ENCODE measurements at places on chromosomes 4 and X.

- DNase-seq = no peak
Observed at GRCh38 chr4:24470666-24471485, 113.5 kb downstream of the DHX15 start.

GRCh38 chrX:51494409-51494808 lies 2.0 kb downstream of the NUDT11 start:
- no peak for DNase-seq

GRCh38 chrX:69493193-69493592 lies 10.9 kb upstream of the NALF2 start:
- peak; percentile 23 for DNase-seq

GRCh38 chr4:12928751-12929150 lies 555.4 kb downstream of the RAB28 start:
- DNase-seq = no peak

DNA sequence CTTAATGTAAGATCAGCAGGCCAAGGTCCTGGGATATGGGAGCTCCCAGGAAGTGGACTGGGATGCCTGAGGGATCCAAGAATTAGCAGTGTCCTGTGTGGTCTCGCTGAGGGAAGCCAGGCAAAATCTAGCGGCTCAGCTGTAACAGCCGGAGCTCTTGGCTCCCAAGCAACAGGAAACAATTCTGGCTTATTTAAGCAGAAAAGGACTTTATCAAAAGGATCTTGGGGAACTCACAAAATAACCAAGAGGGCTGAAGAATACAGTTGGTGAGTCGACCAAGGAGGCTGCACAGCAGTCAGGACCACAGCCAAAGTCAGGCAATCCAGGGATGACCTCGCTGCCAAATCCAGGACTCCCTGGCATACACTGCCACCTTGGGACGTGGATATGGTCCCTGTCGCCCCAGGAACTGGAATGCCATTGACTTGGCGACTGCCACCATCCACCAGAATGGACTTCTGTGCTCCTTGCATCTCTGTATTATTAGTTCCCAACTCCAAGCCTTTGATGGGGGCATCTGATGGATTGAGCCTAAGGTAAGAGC lies 165.3 kb upstream of the BCOR start:
- no peak for DNase-seq

GRCh38 chr4:2141762-2142451 lies 82.8 kb downstream of the NAT8L start:
- no peak for DNase-seq

DNA sequence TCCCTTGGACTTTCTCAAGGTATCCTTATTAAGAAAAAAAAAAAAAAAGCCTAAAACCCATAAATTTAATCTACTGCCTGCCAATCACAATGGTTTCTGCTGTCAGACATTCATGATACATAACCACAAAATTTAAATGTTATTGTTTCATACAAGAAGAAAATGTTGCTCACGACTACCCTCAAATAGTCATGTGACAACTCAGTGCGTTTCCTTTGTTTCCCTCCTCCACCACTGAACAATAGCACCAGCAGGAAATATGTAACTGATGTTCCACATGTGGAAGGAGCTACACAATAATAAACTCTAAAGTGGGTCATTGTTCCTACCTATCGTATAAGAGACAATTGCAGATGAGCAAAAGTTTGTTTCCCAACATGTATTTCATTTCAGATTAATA lies 244.1 kb upstream of the EDNRA start:
- DNase-seq = no peak

GRCh38 chrX:46653482-46653881 lies 79.9 kb downstream of the CHST7 start:
- DNase-seq = peak; percentile 47

DNA sequence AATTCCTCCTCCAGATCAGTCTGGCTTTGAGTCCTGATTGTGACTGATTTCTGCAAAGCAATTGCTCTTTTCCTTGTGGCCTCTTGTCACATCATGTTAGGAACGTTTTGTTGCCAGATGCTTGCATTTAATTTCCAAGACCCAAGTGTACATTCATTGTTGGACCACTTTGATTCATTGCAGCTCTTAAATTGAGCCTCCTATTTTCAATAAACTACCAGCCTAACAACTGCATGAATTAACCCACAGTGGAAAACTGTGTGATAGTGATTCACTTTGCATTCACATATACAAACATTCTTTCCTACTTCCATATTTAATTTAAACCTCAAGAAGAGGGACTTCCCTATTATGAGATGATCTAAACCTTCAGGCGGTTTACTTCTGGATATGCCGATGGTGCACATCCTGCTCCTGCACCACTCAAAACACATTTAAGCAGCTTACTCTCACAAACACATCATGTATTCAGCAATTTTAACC lies 118.4 kb downstream of the AFF1 start:
- DNase-seq = no peak

DNA sequence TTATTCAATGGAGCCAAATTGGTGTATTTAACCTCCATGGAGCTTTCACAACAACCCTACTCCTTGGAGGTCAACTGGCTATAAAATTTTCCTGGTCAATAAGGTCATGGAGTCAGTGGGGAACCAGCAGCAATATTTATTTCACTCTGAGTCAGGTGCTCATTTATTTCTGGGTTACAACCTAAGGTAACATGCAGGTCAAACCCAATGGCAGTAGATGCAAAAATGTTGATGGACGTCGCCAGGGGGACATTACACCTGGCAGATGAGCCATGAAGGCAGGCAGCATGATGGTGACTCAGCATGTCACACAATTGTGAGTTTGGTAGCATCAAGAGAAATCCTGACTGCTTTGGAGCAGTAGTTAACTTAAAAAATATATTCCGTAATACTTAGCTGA lies 514.1 kb downstream of the IL15 start:
- DNase-seq = no peak

DNA sequence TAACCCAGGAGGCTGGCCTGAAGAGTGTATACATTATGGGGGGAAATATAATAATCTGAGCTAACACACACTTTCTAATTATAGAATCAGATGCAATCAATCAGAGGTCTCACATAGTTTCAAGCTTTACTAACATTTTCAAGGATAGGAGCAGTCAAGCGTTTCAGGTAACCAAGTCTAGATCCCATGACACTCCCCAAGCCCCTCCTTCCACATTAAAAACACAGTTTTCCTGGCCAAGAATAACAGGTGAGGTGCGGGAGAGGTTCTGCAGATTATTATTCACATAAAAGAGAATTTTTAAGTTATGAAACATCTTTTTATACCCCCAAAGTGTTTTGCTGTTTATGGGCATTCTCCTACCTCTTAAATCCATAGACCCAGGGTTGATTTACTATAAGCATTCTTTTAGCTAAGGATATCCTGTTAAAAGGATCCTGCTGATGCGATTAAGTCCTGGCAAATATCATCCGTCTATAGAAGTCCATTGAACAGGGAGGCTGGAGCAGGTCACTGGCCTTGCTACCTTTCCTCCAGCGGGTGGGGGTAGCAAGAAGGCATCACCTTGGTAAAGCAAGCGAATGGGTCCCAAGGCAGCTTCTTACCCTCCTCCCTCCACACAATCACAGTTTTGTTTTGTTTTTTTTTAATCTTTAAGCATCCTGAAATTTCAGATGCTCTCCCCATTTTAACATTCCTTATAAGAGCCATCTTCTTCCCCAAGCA lies 104.7 kb upstream of the GPM6A start:
- DNase-seq = no peak

DNA sequence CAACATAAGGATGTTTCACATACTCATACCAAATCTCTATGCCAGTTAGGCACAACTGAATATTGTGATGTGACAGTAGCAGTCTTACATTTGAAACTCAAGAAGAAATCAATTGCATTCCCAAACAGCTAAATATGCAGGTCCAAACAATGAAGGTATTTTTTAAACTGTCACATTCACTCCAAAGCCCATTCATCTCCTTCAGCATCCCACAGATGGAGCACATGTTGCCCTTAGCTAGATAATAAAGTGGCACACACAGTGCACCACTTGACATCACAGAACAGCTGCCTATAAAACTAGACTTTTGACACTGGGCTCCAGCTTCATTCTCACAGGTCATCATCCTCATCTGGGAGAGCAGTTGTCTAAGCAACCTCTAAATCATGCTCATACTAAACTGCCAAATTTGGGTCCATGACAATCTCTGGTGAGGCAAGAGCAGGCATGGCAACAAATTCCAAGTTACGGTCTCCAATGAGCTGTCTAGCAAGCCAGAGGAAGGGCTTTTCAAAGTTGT lies 26.2 kb upstream of the ARHGEF6 start:
- no peak for DNase-seq

- DNase-seq = no peak
Observed at GRCh38 chrX:8688776-8689175, 43.2 kb downstream of the ANOS1 start.

- peak; percentile 90 for DNase-seq
Observed at GRCh38 chr4:12409507-12410190, 981.0 kb upstream of the HS3ST1 start.

DNA sequence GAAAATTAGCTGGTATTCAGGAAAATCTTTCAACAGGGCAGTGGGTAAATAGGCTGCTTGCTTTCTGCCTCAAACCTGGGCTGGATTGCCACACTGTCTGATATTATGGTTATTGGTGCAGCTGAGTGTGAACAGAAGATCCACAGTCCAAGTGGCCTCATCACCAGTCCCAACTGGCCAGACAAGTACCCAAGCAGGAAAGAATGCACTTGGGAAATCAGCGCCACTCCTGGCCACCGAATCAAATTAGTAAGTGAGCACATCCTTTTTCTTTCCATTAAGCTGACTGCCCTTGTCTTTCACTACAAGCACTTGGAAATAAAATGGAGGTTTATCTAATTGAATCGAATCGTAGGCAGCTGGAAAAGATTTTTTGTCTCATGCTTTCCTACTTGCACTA lies 204.7 kb downstream of the TLL1 start:
- no peak for DNase-seq

DNA sequence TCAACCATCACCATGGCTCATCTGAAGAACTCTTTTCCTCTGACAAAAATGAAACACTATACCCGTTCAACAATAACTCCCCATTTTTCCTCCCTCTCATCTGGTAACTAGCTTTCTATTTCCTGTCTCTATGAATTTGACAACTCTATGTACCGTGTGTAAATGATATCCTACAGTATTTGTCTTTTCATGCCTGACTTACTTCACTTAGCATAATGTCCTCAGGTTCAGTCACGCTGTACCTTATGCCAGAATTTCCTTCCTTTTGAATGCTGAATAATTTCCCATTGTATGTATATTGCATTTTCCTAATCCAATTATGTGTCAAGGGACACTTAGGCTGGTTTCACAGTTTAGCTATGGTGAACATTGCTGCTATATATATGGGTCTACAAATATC lies 18.2 kb downstream of the MAGEA9 start:
- DNase-seq = peak; percentile 7

DNA sequence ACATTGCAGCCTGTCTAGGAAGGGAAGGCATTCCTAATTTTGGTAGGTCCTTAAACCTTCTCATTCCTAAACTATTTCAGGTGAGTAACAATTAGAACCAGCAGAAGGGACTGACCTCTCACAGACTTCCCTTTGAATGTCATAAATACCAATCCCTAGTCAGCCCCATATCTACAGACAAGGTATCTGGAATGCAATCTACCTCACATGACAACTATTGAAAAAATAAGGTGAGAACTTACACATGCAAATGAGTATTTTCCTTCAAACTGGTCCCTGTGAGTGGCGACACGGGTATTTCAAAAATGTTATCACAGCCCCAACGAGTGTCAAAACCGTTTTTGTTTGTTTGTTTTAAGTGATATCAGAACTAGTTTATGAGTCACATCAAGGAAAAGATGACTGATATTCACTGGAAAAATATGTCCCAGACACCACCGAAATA lies 102.4 kb upstream of the VCX2 start:
- peak; percentile 84 for DNase-seq

DNA sequence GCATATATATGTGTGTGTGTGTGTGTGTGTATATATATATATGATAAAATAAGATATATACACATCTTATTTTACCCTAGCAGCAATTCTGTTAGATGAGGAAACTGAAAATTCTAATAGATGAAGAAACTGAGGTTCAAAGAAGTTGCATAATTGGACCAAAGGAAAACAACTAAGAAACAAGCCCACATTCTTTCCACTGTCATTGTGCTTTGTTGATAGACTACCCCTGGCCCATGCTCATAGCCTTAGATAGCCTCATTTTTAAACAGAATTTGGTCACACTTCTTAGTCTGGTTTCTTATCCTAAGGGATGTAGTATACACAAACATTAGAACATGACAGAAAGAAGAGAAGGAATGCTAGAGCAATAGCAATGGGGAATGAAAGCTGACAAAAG lies 138.8 kb downstream of the NDST3 start:
- DNase-seq = no peak

GRCh38 chr4:6200011-6200921 lies at the start of gene JAKMIP1:
Gene JAKMIP1, minus strand, starts transcription at chr4:6200549. Its CDS starts 87,699 bp downstream, at chr4:6112850.
- DNase-seq = no peak

- no peak for DNase-seq
Observed at GRCh38 chr4:154614306-154614705, 1.9 kb upstream of the FGG start.

DNA sequence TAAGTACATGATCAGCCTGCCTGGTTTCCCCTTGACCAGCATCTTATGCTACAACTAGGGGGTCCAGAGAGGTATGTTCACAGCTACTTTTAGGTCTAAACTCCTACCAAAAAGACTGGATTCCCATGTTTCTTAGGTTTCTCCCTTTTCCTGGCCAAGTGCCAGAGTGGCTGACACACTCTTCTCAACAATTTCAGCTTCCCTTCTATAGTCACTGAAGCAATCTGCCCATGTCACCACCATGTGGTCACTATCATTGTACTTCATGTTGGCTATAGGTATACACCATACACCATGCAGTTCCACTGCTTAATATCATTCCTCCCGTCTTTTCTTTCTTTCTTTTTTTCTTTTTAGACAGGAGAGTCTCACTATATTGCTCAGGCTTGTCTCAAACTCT lies 66.9 kb downstream of the KLHL13 start:
- peak; percentile 9 for DNase-seq

DNA sequence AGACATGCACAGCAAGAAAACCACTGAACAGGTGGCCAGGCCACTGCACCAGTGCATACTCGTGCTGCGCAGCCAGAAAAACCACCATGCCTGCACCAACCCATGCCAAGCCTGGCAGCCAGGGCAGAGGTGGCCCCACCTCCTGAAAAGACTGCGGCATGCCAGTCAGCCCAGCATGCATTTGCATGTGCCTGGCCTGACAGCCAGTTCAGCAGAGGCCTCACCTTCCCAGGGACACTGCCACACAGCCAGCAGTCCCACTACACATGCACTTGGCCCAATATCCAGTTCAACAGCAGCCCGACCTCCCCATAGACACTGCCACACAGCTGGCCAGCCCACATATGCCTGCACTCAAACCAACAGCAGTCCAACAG lies 43.5 kb upstream of the DDX60 start:
- DNase-seq = no peak
